ENCODE measurements at places on chromosomes 5 and 9. TPM values are rescaled to one million over a fixed set of nuclear protein-coding genes. Genes with fewer than 3 reads are reported as not detected.

DNA sequence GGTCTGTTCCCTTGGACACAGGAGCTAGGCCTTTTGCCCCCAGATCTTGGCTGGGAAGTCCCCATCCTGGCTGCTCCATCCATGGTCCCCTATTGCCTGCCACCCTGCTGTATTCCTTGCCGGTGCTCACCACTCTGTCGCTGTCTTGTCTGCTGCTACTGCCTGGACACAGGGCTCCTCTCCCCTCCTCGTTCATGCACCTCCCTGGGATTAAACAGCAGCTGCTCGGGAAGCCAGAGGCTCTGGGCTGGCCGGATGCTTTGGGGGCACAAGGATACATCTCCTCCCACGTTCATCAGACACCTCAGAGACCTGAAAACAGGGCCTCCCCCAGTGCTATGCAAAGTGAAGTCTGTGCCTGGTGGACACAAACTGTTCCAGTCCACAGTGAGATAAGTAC is 110.4 kb downstream of the ZNF354C start:
- no peak overlapping the region for H3K4me3 ChIP-seq
- H3K27me3 ChIP-seq = peaks cover 4% of the 10 kb centered on the region
- H3K27ac ChIP-seq = no peak overlapping the region
- no peak for DNase-seq
- H3K36me3 ChIP-seq = no peaks in the 10 kb centered on the region

DNA sequence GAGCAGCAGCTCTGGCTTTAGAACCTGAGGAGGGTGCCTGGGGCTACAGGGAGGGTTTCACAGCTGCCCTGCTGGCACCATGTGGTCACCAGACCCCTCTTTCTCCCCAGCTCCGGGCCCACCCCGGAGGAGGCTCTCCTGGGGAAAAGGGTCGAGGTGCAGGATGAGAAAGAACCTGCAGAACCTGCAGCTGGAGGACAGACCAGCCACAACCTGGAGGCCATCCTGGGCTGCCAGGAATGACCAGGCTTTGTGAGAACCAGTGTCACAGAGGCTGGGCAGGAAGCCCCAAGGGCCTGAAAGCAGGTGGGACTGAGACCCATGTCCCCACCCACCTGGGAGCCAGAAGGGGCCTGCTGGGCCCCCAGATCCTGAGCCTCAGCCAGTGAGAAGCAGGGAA is 23.0 kb downstream of the SEMA4D start:
- H3K36me3 ChIP-seq = no peaks in the 10 kb centered on the region
- H3K27me3 ChIP-seq = no peaks in the 10 kb centered on the region
- no peak for DNase-seq
- H3K4me3 ChIP-seq = no peak overlapping the region
- no peak overlapping the region for H3K27ac ChIP-seq

DNA sequence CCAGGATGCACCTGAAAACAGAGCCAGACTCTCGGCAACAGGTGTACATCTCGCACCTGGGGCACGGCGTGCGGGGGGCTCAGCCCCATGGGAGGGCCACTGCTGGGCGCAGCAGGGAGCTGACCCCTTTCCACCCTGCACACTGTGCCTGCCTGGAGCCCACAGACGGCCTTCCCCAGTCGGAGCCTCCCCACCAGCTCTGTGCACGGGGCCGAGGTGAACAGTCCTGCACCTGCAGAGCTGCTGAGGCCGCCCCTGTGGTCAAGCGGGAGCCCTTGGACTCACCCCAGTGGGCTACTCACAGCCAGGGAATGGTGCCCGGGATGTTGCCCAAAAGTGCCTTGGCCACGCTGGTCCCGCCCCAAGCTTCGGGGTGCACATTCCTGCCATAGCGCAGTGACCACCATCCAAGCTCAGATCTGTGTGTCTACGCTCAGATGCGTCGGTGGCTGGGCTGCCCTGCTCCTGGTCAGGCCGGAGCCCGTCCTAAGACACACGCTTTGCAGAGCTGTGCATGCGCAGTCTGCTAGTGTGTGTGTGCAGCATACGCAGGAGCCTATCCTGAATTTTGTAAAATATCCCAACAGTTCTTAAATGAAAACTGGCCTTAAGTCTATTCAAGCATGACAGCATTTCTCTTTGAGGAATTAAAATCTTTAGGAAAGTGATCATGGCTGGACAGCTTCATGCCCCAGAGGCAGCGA is 8.4 kb upstream of the EXOC3 start:
- H3K4me3 ChIP-seq = no peak overlapping the region
- peaks cover 2% of the 10 kb centered on the region for H3K27me3 ChIP-seq
- no peak for DNase-seq
- no peak overlapping the region for H3K27ac ChIP-seq

DNA sequence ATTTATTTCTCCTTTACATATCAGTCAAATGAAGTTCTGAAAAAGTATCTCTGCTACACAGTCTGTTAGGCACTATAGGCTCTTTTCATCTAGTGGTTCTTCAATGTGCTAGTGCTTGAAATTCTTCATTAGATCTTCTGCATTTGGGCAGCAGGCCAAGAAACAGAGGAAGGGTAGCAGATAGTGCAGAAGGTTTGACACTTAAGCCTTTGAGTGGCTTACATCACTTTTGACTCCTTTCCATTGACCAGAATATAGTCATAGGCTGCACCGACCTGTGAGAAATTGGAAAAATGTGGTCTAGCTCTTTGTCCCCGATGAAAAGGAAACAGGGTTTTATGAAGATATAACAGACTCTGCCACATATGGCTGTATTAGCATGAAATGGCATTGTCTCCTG is 459.5 kb upstream of the PTGER4 start:
- no peak overlapping the region for H3K27ac ChIP-seq
- no peaks in the 10 kb centered on the region for H3K27me3 ChIP-seq
- DNase-seq = no peak
- H3K36me3 ChIP-seq = no peaks in the 10 kb centered on the region
- no peak overlapping the region for H3K4me3 ChIP-seq

GRCh38 chr5:169875731-169876130 is 104.6 kb downstream of the INSYN2B start:
- H3K4me3 ChIP-seq = no peak overlapping the region
- DNase-seq = no peak
- no peak overlapping the region for H3K27ac ChIP-seq

DNA sequence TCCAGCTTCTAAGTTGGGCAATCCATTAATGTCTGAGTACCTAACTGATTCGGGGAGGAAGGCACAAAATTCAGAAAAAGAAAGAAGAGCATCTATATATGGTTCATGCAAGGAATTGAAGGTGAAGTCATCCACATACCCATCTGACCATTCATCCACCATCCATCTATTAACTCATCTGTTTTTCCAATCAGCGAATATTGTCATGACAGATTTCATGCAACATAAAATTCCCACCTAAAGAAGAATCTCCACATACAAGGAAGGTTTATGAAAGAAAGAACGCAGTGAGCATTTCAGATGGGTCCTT is 164.7 kb downstream of the GRIA1 start:
- no peak overlapping the region for H3K4me3 ChIP-seq
- no peak for DNase-seq
- no peak overlapping the region for H3K27ac ChIP-seq
- no peaks in the 10 kb centered on the region for H3K4me1 ChIP-seq

The AHRR gene
- 0.26 TPM for total RNA-seq

The IRGM gene
- not detected for total RNA-seq

The BRINP1 gene
- total RNA-seq = 0.14 TPM

The SMIM33 gene
- total RNA-seq = not detected

The CDH9 gene
- not detected for total RNA-seq

The SH2D3C gene
- total RNA-seq = 16.9 TPM

The CCDC192 gene
- not detected for total RNA-seq
